ENCODE measurements at places on chromosomes 1 and 21.

DNA sequence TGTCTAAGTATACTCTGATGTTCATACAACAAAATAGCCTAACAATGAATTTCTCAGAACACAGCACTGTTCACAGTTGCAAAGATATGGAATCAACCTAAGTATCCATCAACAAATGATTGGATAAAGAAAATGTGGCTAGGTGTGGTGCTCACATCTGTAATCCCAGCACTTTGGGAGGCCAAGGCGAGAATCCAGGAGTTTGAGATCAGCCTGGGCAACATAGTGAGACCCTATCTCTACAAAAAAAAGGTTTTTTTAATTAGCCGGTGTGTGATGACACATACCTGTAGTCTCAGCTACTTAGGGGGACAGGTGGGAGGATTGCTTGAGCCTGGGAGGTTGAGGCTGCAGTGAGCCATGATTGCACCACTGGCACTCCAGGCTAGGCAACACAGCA lies 10.7 kb downstream of the IFNAR2 start:
- no peak for DNase-seq

GRCh38 chr1:204841798-204842197 lies 28.9 kb upstream of the NFASC start:
- no peak for DNase-seq

GRCh38 chr1:153526132-153526543 lies 9.7 kb downstream of the S100A6 start:
- DNase-seq, result no peak

- no peak for DNase-seq
Observed at GRCh38 chr1:244254467-244254866, 197.2 kb downstream of the ADSS2 start.

DNA sequence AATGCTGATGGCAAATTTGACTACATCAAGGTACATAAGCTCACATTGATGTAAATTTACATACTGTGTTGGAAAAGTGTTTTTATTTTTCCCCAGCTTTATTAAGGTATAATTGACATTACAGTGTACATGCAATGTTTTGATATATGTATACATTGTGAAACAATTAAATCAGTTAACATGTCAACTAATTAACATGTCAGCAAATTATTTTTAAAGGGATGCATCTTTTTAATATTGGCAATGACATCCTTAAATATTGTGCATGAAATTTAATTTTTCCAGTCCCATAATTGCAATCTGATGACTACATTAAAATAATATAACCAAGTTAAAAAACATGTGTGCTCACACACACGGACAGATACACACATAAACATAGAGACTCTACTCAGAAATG lies 9.4 kb downstream of the EFCAB7 start:
- DNase-seq, result no peak

- DNase-seq, result no peak
Observed at GRCh38 chr1:9413877-9414213, 121.2 kb downstream of the SPSB1 start.

DNA sequence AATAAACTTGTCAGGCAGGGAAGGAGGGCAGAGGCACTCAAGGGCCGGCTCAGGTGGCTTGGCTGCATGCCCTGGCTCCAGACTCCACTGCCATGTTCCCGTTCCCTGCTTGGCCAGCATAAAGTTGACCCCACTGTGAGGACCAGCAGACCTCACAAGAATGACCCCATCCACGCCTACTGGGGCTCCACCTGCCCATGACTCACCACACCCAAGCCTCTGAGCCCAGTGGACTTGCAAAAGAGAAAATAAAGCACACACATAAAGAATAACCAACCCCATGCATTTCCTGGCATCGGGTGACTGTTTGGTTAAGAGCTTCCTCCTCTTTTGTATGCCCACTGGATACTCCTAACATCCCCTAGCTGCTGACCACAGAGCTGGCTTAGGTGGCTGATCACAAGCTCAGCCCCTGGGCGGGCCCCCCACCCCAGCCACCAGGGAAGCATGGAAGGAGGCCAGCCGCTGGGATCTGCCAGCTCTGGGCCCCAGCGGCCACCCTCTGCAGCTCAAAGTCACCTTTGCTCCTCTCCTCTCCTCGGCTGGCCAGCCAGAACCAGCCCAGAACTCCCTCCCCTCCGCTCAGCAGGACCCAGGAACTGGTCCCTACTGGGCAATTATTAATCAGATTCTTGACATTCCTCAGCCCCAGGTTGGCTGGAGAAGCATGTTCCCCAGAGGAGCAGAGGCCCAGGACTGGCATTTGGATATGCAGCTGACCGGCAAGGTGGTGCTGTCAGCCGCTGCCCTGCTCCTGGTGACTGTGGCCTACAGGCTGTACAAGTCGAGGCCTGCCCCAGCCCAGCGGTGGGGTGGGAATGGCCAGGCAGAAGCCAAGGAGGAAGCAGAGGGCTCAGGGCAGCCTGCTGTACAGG lies at the start of gene KLHDC7A:
TSS of gene KLHDC7A (plus strand) at position 616 of the 875 bp plus-strand sequence. CDS start at position 668, 52 bp downstream.
- DNase-seq, result no peak

DNA sequence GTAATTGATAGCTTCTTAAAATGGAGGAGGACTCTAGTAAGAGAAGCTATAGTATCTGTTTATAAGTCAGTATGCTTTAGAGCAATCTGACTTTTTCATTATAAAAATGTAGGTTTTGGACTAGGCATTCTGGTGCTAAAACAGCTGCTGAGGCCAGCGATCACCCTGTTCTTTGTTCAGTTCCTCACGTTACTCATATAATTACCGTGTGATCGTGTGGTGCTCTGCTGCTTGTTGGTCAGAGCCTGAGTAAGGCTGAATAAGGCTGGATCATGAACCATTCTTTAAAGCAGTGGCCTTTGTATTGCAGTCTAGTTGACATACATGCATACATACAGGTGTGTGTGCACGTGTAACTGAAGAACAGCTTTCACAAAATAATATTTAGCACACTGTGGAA lies 25.2 kb downstream of the CDC42 start:
- no peak for DNase-seq

DNA sequence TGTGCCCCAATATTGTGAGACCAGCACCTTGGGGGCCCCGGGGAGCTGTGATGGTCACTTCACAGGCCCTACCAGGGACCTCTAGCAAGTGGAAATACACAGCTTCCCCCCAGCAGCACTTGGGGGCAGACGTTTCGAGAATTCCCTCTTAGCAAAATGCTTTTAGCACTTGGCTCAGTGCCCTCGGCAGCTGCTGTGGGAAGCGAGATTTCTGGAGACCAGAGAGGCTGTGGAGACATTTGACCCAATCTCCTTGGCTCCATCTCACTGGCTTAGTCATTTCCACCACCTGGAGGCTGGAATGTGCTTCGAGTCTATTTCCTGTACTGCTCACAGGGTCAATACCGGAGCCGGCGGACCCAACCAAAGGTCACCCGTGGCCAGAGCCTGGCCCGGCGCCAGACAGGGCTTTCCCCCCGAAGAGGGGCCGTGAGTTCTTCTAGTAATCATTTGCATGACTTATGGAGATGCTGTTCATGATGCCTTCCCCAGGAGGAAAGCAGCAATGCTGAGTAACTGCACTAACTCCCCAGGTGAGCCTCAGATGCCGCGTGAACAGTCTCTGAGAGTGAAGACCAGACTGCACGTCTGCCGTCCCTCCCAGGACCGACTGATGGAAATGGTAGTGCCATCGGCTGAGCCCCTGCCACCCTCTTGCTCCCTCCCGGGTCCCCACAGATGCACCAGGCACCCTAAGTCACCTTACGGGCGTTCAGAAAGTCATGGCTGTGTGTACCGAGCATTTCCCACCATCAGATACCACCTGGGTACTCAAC lies 4.4 kb upstream of the C2CD2 start:
- no peak for DNase-seq

DNA sequence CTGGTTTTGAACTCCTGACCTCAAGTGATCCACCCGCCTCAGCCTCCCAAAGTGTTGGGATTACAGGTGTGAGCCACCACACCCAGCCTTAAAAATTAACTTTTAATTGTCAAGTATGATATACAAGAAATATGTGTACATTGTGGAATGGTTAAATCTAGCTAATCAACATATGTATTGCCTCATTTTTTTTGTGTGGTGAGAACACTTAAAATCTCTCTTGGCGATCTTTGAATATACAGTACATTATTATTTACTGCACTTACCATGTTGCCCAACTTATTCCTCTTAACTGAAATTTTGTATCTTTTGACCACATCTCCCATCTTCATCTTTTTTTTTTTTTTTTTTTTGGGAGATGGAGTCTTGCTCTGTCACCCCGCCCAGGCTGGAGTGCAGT lies 23.3 kb downstream of the THRAP3 start:
- no peak for DNase-seq

- no peak for DNase-seq
Observed at GRCh38 chr1:151501474-151501873, 9.7 kb upstream of the CGN start.

- DNase-seq, result no peak
Observed at GRCh38 chr21:43842742-43843141, 22.3 kb upstream of the AGPAT3 start.

DNA sequence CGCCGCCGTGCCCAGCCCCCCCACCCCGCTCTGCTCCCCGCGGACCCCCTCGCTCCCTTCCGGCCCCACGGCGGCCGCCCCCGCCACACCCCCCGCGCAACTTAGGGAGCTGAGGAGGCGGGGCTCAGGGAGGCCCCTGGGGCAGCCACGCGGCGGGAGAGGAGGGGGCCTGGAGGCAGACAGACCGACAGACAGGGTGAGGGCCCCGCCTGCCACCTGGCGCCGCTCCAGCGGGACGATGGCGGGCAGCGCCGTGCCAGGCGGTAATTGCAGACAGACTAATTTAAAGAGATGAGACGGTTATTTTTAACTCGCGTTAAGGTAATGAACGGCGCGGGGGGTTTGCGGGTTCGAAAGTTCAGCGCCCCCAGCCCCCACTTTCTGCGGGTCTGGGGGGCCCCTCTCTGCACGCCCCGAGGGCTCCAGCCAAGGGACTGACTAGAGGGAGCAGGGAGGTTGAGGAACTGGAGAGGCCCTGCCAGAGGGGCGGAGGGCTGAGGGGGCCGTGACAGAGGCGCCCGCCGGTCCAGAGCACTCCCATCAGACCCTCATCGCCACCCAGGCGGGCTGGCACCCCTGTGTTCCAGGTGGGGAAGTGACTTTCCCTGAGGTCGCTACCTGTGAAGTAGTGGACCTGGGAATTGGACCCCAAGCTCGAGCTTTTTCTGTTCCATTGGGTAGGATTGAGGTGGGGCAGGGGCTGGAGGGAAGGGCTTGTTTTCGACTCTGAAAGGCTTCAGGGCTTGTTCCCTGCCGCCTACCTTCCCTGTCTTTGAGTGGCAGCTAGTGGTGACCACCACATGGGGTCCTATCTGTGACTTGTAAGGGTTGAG lies 5.4 kb downstream of the FOXO6 start:
- DNase-seq, result no peak

DNA sequence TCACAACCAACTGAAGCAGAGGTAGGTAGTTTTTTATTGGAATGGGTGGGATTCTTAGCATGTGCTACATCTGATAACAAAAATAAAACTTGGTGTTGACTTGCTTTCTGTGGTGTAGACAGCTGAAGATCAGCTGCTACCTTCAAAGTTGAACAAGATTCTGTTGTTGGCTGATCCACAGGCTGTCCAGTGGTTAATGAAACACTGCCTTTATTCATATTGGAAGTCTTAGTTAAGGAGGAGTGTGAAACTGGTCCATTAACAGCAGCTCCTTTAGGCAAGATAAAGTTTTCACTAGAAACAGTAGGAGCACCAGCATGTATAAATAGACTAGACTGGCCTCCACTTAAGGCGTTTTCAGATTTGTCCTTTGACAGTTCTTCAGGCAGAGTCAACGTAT lies 81.1 kb downstream of the ZNF644 start:
- DNase-seq, result no peak

DNA sequence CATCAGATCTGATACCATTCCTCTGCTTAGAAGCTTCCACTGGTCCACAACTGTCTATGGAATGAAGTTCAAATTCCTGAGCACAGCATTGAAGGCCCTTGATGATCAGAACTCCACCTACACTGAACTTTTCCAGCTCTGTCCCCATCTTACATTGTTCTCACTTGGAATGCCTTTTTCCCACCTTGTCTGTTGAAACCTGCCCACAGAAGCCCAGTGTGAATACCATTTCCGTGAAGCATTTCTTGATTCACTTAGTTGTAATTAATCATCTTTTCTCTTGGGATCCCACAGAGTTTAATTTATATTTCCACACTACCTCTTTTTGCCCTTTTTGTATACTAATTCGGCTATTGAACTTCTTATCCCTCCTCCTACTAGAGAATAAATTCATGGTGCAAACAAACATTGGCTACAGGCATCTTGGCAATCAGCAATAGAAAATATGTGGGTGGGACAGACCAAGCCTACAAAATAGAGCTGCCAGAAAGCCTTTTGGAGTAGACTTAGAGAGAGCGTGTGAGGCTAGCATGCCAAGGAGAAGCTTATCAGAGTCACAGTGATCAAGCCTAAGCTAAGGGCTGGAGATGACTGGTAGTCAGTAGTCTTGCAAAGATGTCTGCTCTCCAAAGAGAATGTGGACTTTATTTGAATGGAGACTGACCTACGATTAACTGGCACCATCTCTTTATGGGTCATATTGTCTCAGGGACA lies 26.1 kb downstream of the NHLH2 start:
- no peak for DNase-seq

DNA sequence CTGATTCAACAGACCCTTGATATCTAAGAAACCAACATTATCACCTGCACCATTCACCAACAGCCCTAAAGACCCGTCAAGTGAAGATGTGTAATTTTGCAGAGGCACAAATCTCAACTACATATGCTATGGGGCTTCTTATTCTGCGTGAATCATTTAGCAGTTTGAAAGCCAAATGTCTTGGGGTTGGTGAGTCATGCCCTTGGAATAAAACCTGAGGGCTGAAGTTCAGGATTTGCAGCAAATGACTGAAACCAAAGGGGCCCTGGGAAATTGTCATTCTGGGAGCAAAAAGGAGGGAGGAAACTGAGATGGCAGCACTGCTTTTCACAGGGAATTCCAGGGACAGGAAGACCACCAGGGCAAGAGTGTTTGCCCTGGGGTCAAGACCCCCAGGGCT lies 79.2 kb upstream of the TNR start:
- no peak for DNase-seq

GRCh38 chr1:192260076-192260475 lies 56.7 kb upstream of the RGS21 start:
- DNase-seq, result no peak

DNA sequence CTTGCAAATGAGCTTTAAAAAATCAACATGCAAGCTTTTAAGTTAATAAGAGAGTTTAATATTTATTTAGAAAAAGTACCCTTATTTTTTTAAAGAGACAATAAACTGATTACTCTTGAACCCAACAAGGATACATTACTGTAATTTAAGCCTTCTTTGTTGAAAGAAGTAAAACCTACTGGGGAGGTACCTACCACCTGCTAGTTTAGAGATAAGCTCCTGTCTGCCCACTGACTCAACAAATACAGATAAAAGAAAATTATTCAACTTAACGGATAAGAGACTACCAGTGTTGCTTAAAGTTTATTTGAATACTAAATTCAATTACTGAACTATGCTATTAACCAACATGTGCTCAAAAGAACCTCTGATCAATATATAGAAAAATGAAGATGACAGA lies 23.1 kb downstream of the USP24 start:
- DNase-seq, result no peak

GRCh38 chr1:38775175-38775845 lies 84.3 kb downstream of the RRAGC start:
- no peak for DNase-seq
